Fibroblast of skin of right quadriceps (primary cell): ENCODE measurements at places on chromosomes 3 and 15.

GRCh38 chr15:56978898-56979662 is 60.6 kb downstream of the TCF12 start:
- DNase-seq = peak; percentile 68

DNA sequence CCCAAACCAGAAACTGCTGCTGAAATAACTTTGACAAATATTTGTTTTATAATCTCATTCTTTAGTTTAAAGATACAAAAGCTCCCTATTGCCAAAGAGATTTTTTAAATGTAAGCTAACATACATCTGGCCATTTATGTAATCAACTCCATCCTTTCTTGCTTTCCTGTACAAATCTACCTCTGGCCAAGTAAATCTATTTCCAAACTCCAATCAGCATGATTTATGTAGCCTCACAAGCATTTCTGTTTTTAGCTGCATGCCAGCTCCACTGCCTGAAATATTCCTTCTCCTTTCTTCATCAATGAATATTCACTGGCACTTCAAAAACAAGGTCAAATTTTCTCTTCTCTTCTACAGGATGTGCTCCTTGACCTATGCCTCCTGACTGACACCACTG is 80.0 kb downstream of the SHOX2 start:
- no peak for DNase-seq

GRCh38 chr3:101861212-101861788 is 12.0 kb downstream of the NFKBIZ start:
- DNase-seq = peak; percentile 14

- DNase-seq = no peak
Observed at GRCh38 chr15:99097441-99098410, 7.2 kb upstream of the SYNM start.

GRCh38 chr3:32239307-32240158 is 1.1 kb downstream of the CMTM8 start:
- no peak for DNase-seq

DNA sequence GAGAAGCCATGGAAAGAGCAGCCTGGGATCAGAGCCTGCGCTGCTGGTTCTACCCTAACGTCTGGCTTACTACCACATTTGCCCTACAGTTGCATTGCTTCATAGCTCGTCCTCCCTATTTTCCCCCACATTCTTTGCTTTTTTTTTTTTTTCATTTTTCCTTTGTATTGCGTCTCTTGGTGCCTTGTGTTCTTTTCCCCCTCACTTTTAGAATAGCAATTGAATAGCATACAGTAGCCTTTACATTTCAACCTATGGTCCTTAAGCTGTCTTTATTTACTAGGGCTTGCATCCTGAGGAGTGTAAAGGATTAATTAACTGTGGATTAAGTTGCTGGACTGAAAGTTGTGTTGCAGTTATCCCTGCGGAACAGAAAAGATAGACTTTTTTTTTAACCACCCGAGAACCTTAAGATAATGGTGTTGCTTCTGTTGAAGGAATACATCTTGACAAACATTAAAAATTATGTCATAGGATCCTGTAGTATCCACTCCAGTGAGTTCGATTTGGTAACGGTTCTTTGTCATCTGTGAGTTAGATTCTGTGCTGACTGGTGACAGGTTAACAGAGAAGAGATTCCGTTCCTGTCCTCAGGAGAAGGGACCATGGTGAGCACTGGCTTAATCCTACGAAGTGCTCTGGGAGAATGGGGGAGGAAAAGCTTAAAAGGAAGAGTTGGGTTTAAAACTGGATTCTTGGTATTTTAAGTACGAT is 417.4 kb upstream of the NAALADL2 start:
- peak; percentile 31 for DNase-seq

DNA sequence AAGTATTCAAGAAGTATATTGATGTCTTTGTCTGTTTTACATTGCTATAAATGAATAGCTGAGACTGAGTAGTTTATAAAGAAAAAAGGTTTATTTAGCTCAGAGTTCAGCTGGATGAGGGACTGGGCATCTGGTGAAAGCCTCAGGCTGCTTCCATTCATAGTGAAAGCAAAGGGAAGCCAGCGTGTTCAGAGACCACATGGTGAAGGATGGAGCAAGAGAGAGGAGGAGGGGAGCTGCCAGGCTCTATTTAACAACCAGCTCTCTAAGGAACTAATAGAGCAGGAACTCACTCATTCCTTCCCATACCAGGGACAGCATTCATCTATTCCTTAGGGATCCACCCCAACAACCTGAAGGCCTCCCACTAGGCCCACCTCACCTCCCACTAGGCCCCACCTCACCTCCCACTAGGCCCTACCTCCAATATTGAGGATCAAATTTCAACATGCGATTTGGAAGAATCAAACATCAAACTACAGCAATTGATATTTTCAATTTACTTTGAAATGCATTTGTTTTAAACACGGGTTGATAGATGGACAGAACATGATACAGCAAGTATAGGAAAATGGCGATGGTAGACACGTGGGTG is 167.5 kb upstream of the HES1 start:
- DNase-seq = no peak

- peak; percentile 38 for DNase-seq
Observed at GRCh38 chr15:77059786-77060361, 11.0 kb downstream of the TSPAN3 start.

DNA sequence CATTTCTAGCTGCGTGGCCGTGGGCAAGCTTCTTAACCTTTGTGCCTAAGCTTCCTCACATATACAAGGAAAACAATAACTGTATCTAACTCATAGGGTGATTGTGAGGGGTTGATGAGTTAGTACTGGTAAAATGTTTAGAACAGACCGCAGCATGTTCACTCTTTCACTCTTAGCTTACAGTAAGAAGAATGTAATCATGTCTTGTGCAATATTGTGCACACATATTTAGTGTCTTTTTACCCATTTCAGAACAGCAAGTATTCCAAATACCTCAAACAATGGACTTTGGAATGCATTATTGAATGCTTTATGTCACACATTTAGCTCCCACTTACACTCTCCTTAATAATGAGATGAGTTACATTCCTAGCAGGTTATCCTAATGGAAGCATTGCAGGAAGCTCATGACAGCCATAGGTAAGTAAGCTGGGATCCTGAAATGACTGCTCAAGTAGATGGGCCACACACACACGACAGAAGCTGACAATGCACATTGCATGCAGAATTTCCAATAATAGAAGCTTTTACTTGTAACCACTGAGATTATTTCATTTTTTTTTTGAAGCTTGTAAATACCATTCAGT is 468.9 kb upstream of the WNT5A start:
- DNase-seq = peak; percentile 16

- DNase-seq = no peak
Observed at GRCh38 chr15:59017449-59017848, 30.0 kb downstream of the RNF111 start.

DNA sequence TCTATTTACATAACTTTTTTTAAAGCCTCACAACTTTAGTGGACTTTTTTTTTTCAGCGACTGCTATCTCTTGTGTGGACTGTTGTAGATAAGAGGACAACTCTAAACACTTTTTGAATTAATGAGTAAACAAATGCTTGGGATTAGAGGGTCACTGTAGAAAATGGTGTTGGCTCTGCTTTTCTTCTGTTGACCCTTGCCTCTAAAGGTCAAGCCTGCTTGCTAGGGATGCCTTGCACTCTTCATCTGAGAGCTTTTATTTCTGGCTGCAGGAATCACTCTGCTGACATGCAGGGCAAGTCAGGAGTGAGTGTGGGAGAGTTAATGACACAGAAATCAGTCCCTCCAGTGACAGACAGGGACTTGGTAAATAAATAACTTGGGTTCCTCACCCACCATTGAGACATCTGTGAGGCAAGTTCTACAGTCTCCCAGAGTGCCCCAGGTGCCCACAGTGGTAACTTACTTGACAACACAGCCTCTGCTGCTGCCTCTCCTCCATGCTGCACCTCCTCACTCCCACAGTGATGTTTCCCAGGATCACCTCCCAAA is 390.1 kb downstream of the IL20RB start:
- no peak for DNase-seq

DNA sequence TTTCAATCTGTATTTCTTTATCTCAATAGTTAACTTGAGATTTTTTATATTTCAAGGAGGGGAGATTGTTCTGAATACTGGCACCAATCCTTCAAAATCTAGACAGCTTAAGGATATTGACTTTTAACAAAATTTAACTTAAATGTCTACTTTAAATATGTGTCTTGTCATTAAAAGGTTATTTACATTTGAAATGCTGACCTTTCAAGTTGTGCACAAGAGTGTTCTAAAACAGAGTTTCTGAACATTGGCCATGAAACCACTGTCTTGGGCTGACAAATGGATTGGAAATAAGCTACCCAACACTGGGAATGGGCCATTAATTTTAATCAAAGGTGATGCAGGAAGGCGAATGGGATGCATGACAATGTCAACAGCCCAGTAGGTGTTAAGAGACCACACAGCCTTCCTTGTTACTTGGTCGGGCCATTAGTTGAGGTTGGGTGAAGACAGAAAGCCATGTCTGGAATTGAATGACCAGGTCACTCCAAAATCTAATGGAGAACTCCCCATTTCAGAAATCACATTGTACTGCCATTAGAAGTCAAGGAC is 128.5 kb downstream of the CDIN1 start:
- no peak for DNase-seq

- no peak for DNase-seq
Observed at GRCh38 chr3:180267202-180267843, 230.6 kb upstream of the PEX5L start.

DNA sequence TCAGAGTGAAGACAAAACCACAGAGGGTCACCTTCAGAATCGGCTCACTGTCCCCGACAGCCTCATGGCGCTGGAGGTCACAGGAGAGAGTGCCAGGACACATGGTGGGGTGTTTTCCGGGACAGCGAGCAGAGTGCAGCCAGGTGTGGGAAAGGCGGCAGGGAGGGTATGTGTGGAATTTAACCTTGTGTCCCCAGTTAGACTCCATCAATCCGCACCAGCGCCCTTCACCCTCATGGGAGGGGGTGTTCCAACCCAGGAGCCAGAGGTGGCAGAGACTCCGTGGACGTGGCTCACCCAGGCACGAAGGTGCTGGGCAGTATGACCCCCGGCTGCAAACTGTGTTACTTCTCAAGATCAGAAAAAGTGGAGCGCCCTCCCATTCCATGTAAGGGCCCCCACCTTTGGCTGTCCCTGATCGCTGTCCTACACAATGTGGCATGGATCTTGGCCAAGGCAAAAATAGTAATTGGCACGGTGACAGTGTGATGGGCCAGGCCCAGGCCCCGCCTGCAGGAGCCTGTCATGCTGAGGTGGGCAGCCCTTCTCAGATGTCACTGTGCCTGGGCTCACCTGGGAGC is 190.3 kb downstream of the XXYLT1 start:
- DNase-seq = no peak

DNA sequence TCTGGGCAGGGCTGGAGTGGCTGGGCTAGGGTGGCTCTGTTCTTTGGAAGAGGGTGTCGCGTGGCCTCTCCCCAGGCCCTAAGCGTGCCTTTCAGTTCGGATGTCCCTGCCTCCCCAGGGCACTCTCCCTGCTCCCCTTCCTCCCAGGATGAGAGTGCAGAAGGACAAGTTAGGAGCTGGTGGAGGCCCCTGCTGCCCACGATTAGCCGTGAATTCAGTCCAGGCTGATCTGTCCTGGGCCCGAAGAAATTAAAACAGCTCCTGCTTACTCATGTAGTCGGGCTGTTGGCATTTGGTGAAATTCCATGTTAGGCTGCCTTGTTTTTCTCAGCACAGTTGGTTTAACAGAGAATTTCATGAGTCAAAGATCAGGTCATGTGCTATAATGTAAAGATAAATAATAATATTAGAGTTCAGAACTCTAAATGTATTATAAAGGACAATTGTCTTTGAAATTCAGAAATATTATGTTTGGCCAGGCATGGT is 24.5 kb downstream of the NIPA1 start:
- no peak for DNase-seq

GRCh38 chr15:48085591-48085930 is 35.2 kb upstream of the SLC24A5 start:
- DNase-seq = no peak

- DNase-seq = no peak
Observed at GRCh38 chr15:64092075-64092820, 1.4 kb downstream of the CIAO2A start.

GRCh38 chr3:111979434-111980038 is 710 bp downstream of the ABHD10 start:
- no peak for DNase-seq

DNA sequence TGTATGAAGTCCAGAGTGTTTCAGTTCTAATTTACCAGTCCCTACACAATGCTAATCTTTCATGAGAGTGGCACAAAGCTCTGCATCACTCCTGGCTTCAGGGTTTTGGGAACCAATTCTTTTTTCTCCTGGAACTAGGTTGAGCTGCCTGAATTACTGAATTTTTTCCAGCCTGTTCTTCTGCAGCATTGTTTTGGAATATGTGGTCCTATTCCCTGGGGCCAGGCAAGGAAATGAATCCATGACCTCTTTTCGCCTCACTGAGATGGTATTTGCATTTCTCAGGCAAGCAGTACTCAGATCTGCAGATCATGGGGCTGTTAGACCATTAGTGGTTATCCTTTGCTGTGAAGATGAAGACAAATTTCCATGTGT is 25.6 kb upstream of the GPR171 start:
- DNase-seq = peak; percentile 84

DNA sequence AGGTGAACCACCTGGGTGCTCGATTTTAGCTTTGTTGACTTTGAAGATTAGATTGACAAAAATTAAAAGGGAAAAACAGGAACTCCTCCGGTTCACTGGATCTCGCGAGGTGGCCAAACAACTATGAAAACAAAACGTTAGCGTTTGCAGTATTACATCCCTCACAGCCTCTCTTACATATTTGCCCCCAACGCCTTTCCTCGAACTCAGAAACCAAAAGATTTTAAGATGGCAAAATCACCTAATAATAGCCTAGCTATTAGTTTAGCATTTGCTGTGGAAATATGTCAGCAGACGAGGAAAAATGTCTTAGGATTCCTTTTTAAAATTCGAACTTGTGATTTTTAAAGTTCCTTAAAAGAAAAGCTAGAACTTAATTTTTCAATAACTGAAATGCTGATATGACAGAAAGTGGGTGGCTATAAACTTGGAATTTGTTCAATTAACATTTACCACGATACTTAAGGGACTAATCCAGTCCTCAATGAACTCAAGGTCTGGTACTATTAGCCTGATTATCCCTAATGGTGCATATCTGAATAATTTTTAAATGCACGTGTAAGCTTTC is 491 bp upstream of the SENP7 start:
- DNase-seq = no peak

DNA sequence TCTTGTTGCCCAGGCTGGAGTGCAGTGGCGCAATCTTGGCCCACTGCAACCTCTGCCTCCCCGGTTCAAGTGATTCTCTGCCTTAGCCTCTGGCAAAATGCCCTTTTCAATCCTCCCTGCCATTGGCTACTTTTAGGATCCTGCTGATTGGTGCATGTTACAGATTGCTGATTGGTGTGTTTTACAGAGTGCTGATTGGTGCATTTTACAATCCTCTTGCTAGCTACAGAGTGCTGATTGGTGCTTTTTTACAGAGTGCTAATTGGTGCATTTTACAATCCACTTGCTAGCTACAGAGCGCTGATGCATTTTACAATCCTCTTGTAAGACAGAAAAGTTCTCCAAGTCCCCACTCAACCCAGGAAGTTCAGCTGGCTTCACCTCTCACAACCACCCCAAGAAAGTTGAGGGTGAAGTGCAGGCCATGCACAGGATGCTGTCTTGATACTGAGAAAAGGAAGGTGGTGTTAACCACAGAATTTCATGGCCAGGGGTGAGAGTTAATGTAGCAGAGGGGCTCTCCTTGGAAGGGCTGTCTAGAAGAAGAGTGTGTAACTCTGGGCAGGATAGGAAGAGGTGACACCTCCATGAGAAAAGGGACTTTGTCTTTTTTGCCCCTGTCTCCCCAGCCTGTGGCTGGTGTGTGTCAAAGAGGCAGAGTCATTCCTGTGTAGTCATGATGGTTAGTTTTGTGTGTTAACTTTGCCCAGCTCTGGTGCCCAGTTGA is 145.9 kb downstream of the APBA2 start:
- DNase-seq = no peak
